ENCODE measurements at places on chromosomes 11 and 22.
A peak's percentile ranks its signal among the peaks of the same experiment; 100 is the strongest.

- no peak for ATAC-seq
Observed at GRCh38 chr11:117605331-117605730, 191.7 kb downstream of the DSCAML1 start.

DNA sequence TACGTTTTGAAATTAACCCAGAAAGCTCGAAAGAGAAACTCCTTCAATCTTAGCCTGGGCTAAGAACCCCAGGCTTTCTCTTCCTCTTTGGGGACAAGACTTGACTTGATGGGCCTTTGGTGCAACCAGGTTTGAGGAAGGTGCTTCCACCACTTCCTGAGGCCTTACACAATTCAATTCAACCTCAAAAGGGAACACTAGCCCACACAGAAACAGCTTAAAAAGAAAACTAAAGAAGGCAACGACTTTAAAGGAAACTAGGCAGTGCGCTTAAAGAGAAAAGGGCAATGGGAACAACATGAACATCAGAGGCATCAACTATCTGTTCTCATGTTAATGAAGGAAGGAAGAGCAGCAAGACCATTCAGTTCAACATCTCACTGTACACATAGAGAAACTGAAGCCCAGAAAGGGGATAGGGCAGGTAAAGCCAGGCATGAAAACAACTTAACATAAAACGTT lies 24.8 kb downstream of the PAK1 start:
- ATAC-seq, result peak; percentile 85

DNA sequence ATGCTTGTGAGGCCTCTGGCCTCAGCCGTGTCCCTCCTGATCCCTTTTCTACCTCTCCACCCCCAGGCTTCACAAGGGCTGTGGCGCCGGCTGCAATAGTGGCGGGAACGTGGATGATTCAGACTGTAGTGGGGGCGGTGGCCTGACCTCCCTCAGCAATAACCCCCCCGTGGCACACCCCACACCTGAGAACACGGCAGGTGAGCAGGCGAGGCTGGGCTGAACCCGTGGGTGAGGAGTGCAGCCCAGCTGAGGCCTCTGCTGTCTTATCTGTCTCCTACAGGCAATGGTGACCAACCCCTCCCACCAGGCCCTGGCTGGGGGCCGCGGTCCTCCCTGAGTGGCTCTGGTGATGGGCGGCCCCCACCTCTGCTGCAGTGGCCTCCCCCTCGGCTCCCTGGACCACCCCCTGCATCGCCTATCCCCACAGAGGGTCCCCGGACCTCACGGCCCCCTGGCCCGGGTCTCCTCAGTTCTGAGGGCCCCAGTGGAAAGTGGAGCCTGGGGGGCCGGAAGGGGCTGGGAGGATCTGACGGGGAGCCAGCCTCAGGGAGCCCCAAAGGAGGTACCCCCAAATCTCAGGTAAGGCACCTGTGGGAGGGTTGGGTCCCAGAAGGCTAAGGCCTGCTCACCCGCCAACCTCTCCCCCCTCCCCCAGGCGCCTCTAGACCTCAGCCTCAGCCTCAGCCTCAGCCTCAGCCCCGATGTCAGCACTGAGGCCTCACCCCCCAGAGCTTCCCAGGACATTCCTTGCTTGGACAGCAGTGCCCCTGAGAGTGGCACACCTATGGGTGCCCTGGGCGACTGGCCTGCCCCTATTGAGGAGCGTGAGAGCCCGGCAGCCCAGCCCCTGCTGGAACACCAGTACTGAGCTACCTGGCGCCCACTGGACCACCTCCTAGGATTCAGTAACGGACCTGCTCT lies 1.5 kb upstream of the SIPA1 start:
- no peak for ATAC-seq

DNA sequence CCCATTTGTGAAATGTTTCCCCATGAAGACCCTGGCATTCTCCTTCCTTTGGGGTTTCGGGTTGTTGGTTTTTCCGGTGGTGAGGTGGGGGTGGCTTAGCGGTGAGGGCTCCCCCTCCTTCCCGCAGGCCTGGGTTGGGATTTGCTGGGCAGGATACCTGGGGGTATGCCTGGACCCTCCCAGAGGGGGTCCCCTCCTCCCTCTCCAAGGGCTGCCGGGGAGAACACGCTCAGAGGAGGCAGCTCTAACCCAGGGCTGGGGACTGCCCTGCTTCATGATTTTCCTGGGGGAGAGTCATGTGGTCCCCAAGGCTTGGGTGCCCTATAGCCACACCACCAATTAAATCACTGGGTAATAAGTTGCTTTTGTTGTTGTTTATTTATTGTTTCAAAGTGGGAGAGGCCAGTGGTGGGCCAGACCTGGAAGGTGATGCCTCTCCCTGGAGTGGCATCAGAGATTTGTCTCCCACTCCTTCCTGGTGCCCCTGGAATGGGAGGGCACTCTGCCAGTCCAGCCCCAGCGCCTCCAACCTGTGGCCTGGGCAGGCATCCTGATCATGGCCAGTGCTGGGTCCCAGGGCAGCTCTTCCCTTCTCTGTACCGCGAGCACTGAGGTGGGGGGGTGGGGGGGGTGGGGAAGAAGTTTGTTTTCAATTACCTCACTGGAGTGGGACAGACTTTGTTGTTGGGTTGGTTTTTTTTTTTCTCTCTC lies 1.3 kb upstream of the CLCF1 start:
- no peak for ATAC-seq

- no peak for ATAC-seq
Observed at GRCh38 chr11:100639140-100639539, 47.9 kb upstream of the ARHGAP42 start.

DNA sequence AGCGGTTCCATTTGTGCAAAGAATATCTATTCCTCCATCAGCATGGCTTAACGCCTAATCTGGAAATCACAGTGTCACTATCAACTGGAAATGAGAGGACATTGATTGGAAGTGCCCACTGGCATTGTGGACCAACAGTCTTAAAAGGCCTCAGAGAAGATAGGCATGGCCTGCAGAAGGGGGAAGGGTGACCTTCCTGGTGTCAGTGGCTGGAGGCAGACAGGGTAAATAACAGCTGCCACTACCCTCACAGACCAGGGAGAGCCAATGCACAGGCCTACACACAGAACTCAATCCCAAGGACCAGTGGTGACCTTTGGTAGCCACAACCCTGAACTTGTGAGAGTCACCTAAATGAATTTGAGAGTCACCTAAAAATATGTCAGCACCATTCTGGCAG lies 36.0 kb downstream of the DDIAS start:
- no peak for ATAC-seq

- ATAC-seq, result no peak
Observed at GRCh38 chr11:68686486-68686885, 2.1 kb downstream of the GAL start.

DNA sequence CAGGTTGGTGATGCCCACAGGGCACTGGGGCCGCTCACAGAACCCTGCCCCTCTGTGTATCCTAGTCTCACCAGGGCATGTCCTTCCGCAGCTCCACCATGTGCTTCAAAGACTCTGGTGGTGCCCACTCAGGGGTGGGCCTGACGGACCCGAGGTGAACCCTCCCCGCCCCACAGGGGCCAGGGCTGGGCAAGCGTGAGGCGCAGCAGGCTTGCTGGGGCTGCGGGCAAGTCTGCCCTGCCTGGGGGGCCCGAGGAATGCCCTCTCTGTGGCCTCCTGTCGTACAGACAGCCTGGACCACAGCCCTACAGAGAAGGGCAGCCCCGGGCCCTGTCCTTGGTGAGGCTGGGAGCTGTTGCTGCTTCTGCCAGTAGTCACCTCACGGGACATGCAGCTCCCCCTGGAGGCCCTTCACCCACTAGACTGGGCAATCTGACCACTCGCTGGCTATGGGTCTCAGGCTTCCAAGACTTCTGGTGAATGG lies 40.2 kb downstream of the TBX1 start:
- peak; percentile 11 for ATAC-seq

GRCh38 chr11:36253238-36253637 lies 36.0 kb downstream of the COMMD9 start:
- no peak for ATAC-seq

DNA sequence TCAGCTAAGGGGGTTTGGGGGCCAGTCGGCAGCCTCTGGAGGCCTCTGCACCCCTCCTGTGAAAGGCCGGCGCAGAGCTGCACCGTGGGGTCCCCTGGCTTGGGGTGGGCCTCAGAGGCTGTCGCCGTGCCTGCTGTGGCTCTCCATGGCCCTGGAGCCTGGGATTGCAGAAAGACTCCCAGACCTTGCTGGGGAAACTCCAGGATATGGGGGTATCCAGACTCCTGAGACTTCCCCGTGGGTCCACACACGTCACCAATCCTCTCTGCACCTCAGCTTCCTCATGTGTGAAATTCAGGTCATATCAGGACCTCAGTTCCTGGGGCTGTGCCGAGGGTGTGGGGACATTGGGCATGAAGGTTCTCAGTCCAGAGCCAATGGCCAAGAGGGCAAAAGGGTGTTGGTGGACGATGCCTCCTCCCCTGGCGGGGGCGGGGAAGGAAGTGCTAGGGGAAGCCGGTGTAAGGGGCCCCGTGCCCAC lies 97.1 kb downstream of the KCNQ1 start:
- ATAC-seq, result no peak

GRCh38 chr11:1773994-1774550 lies 10.3 kb upstream of the CTSD start:
- ATAC-seq, result no peak

DNA sequence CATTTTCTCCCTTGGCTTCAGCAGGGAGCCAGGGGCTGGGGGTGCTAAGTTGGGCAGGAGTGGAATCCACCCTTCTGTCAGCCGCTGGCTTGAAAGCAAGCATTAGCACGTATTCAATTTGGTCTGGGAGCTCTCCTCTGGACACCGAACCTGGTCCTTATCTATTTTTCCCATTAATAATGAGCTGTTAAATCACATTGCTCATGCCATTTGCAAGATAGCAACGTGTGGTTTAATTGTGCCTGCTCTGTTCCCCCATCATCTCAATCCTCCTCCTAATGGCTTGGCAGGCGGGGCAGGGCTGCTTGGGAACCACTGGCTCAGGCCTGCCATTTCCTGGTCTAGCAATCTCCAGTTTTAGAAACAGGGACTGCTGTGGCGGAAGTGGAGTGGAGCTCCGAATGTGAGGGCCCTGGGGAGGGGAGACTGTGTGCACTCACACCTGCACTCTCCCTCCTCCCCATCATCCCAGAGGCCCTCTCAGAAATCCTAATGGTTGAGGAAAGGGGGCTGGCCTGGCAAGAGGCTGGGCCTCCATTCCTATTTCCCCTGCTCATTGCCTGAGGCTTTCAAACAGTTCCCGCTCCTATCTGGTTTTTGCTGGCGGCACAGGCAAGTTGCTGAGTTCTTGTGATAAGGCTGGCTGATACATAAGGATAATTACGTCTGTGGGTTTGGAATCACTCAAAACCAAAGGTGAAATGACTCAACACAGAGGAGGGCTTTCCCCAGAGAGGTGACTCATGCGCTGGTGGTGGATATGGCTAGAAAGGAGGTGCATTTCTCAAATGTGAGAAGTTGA lies 201.2 kb upstream of the E2F8 start:
- peak; percentile 91 for ATAC-seq

DNA sequence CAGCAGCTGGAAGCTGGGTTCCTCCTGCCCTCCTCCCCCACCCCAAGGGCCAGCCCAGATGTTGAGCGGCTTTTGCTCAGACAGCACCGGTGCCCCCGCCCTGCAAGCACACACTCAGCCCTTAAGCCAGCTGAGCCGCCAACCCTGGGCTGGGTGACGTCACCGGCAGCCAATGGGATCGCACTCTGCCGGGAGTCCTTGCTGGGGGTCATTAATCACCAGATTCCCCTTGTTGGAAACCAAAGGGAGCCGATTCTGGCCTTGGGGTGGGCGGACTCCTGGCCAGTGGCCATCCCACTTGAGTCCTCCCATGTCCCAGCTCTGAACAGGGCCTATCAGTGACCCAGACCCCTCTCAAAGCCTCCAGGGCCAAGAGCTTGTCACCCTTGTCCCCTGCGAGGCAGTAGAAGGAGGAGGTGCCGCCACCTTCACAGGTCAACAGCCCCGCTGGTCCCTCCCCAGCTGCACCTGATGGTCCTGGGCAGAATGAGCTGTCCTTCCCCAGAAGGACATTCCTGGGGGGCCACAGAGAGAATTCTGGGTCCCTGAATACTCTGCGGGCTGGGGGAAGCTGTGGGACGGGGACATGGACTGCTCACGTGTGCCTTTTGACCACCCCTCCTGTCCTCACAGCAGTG lies 7.4 kb downstream of the DUSP8 start:
- no peak for ATAC-seq

GRCh38 chr11:44763121-44763820 lies 36.5 kb downstream of the TSPAN18 start:
- no peak for ATAC-seq

DNA sequence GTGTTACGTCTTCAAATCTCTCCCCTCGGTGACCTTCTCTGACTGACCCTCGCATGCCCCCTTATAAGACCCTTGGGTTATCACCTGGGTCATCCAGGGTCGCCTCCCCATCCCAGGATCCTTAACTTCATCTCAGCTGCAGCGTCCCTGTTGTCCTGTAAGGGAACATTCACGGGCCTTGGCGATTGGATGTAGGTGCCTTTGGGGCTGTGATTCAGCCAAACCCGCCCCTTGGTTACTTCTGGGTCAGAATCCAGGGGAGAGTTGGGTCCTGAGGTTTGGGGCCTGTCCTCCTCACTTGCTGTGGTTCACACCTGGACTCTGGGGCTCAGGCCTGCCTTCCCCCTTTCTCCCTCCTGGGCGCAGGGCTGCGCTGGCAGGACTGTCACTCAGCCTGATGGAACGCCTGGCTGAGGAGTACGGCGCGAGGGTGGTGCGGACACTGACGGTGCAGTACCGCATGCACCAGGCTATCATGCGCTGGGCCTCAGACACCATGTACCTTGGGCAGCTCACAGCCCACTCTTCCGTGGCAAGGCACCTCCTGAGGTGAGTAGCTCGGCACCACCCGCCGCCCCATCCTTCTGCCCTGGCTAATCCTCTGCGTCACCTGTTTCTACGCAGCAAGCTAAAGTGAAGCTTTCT lies 29.4 kb downstream of the IGHMBP2 start:
- ATAC-seq, result no peak

DNA sequence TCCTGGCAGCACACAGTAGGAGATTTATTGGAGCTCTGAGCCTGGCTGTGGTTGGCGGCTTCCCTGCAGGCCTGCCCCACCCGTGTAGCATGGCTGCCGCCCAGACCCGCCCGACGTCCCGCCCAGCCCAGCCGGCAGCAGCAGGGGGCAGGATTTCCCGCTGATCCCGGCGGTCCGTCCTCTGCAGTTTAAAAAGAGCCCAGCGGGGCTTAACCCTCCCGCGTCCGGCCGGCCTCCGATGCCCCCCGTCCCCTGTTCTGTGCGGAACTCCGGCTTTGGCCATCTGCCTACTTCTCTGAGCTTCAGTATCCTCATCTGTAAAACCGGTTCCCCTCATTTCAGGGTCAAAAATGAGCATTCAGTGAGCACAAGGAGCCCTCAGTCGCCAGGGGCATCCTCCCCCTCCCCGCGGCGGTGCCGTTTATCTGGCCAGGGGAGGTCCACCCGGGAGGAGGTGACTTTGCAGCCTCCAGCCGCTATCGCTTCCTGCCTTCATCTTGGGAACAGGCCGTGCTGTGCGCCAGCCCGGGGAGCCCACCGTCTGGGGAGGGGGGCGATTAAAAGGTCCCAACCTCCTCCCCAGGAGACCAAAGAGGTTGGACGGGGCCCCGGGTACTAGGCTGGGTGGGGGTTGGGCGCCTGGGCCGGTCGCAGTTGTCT lies at the start of gene GAS2L1:
GAS2L1 (plus strand) TSS at position 476 of the 660 bp plus-strand sequence. CDS start 1,456 bp downstream, outside the sequence.
- peak; percentile 32 for ATAC-seq

- ATAC-seq, result no peak
Observed at GRCh38 chr11:2314525-2315394, 12.9 kb downstream of the TSPAN32 start.
